Dermis blood vessel endothelial cell (primary cell): ENCODE measurements at places on chromosomes 1 and 21.

GRCh38 chr1:175808573-175808972, 65.2 kb upstream of the TNR start:
- no peak for DNase-seq

- DNase-seq, result peak; percentile 64
These were observed 31.3 kb upstream of the FGGY start for GRCh38 chr1:59265622-59266021.

- peak; percentile 50 for DNase-seq
These were observed 10.5 kb downstream of the RAVER2 start for GRCh38 chr1:64755361-64755760.

- DNase-seq, result no peak
These were observed 37.6 kb downstream of the MTARC1 start for GRCh38 chr1:220824031-220824989.
